ENCODE measurements at places on chromosomes 6 and 20. TPM values are rescaled to one million over a fixed set of nuclear protein-coding genes. Genes with fewer than 3 reads are reported as not detected.
A peak's percentile ranks its signal among the peaks of the same experiment; 100 is the strongest.

FERMT1 gene
- 0.65 TPM for total RNA-seq

RIMS4 gene
- 0.59 TPM for total RNA-seq

GPX5 gene
- not detected for total RNA-seq

POFUT1 gene
- 27.3 TPM for total RNA-seq

CLDN20 gene
- not detected for total RNA-seq

EPHA7 gene
- 4.0 TPM for total RNA-seq

SLC2A4RG gene
- total RNA-seq = 82.5 TPM

MMP24 gene
- 0.33 TPM for total RNA-seq

DNA sequence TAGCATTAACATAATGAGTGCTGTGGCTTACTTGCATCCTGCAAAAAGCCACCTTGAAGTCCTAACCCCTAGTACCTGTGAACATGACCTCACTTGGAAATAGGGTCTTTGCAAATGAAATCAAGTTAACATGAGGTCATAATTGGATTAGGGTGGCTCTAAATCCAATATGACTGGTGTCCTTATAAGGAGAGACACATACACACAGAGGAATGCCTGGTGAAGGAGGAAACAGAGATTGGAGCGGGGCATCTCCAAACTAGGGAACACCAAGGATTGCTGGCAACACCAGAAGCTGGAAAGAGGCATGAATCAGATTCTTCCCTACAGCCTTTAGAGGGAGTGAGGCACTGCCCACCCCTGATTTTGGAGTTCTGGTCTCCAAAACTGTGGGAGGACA, 17.6 kb upstream of the RPS6KA2 start:
- DNase-seq = no peak

GRCh38 chr20:17935761-17936160, 32.8 kb downstream of the SNX5 start:
- DNase-seq = no peak

DNA sequence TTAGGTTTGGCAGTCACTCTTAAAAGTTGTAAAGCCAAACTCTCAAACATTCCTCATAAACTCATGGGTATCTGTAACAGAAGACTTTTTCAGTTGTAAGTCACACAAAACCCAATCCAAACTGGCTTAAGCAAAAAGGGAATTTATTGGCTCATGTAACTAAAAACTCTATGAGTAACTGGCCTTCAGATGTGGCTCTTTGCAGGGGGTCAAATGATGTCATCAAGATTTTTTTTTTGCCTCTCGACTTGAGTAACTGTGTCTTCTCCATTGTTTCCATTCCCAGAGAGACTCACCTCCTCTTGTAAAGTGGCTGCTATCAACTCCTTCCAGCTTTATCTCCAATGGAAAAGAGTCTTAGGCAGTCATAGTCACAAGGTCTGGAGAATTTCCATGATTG, 645.0 kb downstream of the DHX35 start:
- DNase-seq = no peak

- DNase-seq = no peak
Measured at GRCh38 chr6:25035174-25035511, 99.4 kb upstream of the RIPOR2 start.

DNA sequence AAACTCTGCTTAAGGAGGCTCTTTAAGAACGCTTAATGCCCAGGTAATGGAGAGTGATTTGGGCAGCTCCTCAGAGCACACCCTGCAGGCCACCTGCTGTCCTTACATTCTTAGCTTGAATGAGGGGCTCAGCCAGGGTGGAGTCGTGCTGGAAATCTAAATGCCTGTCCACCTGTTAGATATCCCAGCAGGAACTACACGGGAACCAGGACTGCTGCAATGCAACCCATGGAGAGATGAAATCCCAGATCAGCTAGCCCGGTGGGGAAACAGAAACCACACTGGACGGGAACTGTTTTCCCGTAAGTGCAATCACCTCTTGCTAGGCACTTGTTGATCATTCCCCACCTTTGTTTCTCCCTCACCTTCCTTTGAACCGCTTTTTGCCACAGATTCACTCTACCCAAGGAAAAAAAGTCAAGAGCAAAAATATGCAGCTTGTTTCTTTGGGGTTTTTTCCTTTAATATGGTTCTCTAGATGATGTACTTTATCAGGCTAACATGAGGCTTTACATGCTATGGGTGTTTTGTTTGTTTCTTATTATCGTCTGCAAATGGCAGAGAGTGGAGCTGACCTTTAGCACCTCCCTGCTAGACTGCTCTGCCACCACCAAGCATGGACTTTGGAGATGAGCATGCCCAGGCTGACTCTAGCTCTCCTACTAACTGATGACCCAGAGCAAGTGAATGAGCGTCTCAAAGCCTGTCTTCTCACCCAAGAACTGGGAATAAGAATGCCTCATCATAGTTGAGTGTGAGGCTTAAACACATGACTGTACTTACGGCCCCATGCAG, 125.9 kb upstream of the TNFAIP3 start:
- no peak for DNase-seq

- no peak for DNase-seq
Measured at GRCh38 chr20:58819921-58820320, 30.8 kb downstream of the GNAS-AS1 start.

- DNase-seq = no peak
Measured at GRCh38 chr6:119207971-119208725, 129.7 kb upstream of the FAM184A start.

- DNase-seq = no peak
Measured at GRCh38 chr6:53796451-53796780, 1.6 kb downstream of the LRRC1 start.

DNA sequence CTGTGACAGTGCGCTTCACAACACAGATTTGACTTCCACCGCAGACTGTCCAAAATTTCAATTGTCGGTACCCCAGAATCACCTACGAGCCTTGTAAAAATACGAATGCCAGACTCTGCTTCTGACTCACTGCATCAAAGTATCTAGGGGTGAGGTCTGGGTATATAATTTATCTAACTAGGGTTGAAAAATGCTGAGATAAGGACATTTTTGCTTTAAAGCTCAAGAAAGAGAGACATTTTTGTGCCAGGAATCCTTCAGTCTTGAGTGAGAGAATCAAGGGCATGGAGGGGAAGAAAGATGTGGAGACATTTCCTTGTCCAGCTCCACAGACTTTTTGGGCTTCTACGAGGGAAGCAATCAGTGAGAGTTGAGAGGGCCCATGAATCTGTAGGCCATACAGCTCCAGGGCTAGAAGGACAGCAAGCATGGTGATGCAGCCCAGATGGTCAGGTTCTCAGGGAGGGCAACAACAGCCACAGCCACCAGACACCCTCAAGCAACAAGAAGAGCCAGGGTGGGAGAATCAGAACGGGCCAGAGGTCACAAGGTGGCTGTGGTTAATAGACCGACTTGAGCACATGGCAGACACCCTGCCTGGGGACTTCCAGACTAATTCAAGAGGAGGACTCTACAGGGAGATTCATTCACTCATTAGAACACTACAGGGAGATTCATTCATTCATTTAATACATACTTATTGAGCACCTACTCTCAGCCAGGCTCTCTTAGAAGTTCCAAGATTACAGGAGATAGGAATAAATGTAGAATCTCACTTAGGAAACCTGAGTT, 211.1 kb upstream of the PRDM1 start:
- DNase-seq = no peak

DNA sequence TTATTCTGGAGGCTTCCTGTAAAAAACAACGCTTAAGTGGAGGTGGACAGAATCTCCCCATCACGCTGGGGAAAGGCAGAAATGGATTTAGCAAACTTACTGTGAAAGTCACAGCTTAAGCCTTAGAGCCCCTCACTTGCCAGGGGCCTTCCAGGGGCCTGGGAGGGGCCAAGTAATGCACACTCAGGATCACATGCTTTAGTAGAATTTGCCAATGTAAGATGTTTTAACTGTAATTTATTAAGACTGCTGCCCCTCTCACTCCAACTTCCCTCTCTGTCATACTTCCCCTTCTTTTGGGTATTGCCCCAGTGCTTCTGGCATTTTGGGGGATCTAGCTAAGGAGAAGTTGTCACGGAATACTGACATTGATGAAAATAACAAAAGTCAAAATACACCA, 12.6 kb upstream of the ADA start:
- DNase-seq = peak; percentile 40

GRCh38 chr6:167444602-167445346, 119.9 kb downstream of the TTLL2 start:
- no peak for DNase-seq

DNA sequence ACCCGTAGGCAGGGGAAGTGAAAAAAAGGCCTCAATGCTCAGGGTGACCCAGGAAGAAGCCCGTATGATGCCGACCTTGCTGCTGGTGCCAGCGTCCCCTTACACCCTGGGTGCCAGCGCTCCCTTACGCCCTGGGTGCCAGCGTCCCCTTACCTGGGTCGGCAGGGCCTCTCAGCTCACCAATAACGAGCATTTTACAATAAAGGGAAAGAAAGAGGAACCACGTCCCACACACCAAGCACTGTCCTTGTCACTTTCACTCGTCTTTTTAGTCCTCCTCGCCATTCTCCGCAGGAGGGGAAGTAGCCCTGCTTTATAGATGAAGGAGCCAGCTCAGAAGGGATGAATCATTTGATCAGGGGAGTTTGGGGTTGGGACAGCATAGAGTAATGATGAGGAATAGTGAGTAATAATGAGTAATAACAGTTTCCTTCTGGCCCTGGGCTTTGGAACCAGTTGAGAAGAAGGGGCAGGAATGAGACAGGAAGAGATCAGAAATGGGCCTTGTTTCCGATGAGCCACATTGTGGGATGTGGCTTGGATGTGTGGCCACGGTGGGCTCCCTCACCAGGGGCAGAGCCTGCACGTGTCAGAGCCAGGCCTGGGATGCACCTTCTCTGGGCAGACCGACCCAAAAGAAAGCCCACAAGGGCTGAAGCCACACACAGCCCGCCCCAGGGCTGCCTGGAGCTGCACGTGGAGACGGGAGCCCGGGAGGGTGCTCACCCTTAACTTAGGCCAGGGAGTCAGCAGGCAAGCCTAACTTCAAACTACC, 75.7 kb downstream of the SYNJ2 start:
- no peak for DNase-seq

DNA sequence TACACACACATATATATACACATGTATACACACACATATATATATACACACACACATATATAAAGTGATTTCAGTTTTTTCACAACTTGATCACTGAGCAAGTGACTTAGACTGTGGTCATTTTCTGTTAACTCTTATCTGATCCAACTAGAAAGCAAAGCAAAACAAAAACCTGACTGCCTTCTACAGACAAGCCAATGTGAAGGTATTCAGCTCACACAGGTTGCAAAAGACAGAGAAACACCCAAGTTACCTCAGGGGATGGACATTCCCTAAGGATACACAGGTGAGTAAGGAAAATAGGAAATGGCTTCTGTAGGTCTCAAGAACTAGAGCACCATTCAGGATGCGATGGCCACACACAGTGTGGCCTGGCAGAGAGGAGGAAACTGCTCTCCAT, 58.4 kb upstream of the IER3 start:
- DNase-seq = no peak

DNA sequence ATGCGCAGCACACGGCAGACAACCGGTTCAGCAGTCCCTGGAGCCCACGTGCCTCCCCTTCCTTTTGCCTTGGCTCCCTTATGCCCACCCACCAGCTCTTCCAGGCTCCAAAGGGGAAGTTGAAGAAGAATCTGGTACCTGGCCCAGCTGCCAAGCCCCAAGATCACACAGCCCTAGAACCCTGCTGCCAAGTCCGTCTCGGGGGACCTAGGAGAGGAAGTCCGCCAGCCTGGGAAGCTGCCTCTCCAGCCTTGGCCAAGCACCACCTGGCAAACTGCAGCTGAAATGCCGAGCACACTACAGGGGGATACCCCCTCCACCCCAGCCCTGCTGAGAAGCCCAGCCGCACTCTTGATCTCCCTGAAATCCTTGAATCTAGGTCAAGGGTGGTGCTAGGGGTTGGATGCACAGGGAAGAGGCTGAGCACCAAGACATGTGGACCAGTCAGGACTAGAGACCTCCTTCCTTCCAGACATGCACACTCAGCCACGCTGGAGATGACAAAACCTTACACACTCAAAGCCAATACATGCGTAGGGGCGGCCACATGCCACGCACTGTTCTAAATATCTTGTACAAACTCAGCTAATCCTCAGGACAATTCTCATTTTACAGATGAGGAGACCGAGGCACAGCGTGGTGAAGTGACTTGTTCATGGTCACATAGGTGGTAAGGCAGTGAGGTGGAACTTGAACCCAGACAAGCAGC, 124.1 kb downstream of the PREX1 start:
- no peak for DNase-seq

- no peak for DNase-seq
Measured at GRCh38 chr6:20565342-20565741, 31.1 kb downstream of the CDKAL1 start.

DNA sequence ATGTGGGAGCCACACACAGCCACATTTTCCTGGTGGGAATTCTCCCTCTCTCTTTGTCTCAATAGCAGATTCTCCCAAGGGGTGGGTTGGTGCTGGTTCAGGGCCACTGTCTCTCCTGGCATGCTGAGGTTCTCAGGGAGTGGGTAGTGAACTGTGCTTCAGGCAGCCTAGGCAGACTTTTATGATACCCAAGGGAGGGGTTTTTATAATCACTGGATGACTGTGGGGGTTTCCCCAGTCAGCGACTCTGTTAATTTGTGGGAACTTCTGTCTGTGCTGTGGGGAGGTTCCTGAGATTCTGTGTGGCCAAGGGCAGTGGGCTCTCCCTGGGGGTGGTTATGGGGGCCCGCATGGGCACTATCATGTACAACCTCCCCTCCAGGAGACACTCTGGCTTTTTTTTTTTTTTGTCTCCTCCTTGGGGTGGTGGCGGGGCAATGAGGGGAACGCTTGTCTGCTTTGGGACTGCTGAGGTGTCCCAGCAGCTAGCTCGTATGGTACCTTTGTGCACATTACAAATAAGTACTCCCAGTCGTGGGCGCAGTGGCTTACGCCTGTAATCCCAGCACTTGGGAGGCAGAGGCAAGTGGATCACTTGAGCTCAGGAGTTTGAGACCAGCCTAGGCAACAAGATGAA, 10.0 kb downstream of the PTK7 start:
- DNase-seq = no peak

DNA sequence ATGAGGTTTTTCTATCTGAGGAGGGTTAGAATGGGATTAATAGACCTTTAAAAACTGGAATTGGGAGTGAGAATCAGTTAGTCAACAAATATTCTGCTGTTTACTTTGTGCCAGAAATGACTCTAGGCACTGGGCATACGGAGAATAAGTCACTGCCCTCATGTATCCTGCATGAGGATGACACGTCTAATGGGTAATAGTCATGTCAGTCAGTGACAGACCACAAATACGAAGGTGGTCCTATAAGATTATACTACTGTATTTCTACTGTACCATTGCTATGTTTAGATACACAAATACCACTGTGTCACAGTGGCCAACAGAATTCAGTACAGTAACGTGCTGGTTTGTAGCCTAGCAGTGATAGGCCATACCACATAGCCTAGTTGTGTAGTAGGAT, 30.7 kb downstream of the ZFAND3 start:
- no peak for DNase-seq

DNA sequence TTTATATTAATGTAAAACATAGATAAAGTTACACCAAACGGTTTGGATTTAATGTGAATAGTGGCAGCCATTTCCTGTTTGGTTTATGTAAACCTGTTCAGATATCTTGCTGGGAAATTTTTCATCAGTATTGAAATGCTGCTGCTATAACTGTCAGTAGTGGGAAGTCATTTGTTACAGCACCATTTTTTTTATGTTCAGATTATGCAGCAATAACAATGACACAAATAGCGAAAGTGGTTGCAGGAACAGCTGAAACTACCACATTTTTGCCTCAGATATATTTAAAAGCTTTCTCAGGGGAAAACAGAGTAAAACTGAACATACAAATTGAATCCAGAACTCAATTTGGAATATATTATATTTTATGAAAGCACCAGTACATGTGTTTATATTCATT, 128.8 kb upstream of the SIM1 start:
- DNase-seq = no peak

Data from heart left ventricle (tissue), 16 donors.